ENCODE measurements at places on chromosomes 7 and 10. TPM values are rescaled to one million over a fixed set of nuclear protein-coding genes. Genes with fewer than 3 reads are reported as not detected.

DNA sequence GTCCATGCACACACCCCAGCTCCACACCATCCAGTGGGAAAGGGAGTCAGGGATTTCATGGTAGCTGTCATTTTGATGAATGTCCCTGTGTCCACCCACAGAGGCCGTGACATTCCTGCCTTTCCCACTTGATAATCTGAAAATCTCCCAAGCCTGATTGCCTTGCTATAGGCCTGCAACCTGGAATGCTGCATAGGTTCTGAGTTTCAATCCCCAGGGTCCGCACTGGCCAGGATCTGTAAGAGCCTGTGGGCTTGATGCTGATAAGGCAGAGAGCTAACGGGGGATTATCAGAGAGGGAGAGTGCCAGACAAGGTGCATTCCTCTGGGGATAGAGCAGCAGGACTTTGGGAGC, 57.5 kb downstream of the RBM20 start:
- DNase-seq, result no peak

DNA sequence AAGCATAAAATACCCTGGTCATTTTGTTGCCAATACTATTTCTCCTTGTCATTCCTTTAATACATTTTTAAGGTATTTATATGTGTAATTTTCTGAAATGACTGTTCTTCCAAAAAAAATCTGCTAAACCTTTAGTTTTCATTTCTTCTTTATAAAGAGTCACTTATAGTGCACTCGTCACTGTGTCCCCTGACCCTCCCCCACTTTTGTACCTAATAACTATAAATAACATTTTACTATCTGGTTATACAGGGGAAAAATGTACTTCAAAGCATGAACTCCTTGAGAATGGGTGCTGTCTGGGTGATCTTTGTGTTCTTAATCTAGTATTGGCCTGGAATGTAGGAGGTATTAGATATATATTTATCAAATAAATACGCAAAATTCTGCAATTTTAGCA, 31.1 kb downstream of the RTKN2 start:
- no peak for DNase-seq

- no peak for DNase-seq
Measured at GRCh38 chr10:90421874-90422273, 436.0 kb downstream of the HTR7 start.

GRCh38 chr10:74801447-74801846, 25.0 kb upstream of the KAT6B start:
- no peak for DNase-seq

GRCh38 chr7:45122975-45123860, 11.7 kb upstream of the TBRG4 start:
- DNase-seq, result no peak

SPOCK2 gene
- 0.34 TPM for total RNA-seq

CCDC71L gene
- total RNA-seq, result 9.8 TPM

EGR2 gene
- total RNA-seq, result 5.6 TPM

CDK1 gene
- total RNA-seq, result 36.2 TPM

All from HT-29 (cell line).